Endothelial cell of umbilical vein (primary cell): ENCODE measurements at places on chromosomes 1 and 21. TPM values are rescaled to one million over a fixed set of nuclear protein-coding genes. Genes with fewer than 3 reads are reported as not detected.

DNA sequence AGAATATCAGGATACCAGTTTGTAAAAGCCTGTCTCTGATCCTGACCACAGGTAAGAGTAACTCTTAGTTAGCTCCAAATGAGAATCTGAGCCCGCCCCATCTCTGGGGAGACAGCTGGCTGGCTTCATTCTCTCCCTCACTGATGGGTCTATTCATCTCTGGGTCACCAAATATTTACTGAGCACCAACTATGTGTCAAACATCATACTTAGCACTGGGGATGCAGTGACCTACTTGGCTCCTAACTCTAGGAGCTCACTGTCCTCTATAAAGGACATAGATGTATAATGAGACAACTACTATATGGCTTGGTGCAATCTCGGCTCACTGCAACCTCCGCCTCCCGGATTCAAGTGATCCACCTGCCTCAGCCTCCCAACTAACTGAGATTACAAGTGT lies 29.8 kb upstream of the BCL10 start:
- no peak for DNase-seq

DNA sequence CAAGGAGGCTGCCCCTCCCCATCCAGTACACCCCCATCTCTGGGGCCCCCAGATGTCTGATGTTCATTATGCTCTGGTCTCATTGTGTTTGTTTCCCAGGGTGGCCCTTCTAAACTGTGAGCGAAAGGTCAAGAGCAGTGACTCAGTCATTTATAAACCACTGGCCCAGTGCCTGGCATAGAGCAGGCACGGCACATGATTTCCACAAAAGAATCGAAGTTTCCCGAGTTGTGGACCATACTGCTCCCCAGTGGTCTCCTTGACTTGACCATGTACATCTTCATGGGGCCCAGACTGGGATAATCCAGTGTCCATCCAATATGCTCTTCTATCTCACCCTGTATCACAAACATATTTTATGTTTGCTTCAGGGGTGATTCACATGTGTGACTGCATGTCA lies 153.3 kb downstream of the NR5A2 start:
- DNase-seq, result peak; percentile 78

DNA sequence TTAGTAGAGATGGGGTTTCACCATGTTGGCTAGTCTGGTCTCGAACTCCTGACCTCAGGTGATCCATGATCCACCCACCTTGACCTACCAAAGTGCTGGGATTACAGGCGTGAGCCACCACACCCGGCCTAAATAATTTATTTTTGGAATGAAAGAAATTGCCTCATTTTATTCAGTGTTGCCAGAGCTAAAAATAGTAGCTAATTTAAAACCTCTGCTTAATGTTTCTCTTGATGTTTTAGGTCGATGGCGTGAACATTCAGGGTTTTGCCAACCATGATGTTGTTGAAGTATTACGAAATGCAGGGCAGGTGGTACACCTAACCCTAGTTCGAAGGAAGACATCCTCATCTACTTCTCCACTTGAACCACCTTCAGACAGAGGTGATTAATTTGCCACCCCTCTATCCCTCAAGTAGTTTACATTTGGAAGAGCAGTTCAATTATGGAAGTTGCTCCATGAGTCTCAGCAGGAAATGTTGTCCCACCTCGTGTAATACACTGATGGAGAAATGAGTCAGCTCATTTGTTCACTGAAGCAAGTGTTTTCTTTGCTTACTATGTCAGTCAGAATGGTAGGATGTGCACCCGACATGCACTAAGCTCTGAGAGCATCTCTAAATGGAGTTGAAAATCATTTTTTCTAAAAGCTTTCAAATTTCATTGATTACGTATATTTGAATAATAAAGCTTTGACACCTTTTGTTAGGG lies 54.9 kb downstream of the PATJ start:
- no peak for DNase-seq

- no peak for DNase-seq
Measured at GRCh38 chr1:161747801-161748200, 1.8 kb upstream of the DUSP12 start.

DNA sequence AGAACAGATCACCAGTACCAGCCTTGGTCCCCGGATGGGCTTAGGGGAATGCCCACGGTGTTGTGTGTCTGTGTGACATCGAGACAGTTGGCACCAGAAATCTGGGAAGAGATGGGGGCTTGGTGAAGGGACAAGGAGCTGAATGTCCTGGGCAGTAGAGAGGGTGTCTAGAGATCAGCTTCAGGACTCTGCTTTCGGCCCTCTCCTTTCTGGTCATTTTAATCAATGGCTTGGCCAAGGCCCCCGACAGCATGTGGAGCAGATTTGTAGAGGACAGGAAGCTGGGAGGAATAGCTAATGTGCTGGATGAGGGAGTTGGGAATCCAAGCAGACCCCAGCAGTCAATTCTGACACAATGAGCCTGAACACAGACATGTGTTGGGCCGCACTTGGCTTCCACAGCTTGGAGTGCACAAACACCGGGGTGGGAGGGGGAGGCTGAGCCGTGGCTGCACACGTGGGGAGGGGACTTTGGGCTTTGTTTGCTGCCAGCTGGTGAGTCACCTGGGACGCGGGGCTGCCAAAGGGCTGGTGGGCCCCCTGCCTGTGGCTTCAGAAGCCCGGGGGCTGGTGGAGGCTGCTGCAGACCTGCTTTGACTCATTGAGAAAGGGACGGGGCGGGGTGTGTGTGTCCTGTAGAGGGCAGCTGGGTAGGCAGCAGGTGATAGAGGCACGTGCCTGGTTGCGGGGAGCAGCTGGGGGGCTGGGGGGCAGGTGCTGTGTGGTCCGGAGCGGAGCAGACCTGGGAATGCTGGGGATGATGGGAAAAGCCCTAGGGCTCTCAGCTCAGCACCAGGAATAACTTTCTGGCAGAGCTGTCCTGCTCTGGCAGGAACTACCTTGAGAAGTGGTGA lies 20.9 kb downstream of the SLC1A7 start:
- DNase-seq, result no peak

DNA sequence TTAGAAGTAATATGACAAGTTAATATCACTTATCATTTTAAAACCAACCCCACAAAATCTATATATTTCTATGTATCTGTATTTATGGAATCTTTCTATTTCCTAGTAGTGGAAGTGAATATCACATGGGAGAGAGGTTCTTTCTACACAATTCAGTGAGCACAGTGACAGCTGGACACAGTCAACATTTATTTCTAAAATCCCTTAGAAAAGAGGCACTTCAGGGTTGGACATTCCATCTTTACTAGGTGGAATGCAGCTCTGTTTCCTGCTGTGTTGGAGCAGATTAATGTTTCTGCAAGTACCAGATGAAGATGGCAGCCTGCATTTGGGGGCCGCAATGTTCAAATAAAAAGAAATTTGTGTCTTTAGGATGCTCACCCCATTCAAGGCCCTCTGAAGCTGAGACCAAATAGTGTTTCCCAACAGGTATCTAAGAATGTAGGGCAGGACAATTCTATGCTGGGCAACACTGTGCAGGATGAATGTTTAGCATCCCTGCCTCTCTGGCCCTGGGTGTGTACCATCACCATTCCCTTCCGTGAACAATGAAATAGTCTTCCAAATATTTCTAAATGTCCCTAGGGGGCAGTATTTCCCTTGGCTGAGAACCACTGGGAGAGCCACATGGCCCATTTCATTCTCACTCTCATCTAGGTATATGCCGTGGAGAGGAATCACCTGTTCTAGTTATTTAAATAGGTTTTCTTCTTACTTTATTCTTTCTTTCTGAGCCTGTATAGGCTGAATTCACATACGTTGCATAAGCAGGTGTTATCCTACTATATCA lies 394.8 kb downstream of the PRDM2 start:
- DNase-seq, result no peak

DNA sequence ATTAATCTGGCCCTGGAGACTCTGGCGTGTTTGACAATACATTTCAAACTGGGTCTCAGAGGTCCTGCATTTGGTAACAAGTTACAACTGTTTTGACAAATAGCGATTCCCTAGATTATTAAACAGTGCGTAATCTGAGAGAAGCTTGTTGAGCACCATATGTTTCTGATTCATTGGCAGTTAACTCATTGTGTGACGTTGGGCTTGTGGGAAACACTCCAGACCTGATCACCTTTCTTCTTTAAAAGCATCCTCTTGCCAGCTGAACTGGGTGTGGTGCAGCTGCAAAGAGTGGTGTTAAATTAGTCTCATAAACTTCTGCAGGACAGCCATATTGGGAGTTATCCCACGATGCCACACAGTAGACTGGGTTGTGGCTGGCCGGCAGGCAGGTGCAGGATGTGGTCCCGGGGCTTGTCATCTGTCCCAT lies 82.7 kb downstream of the CDC7 start:
- DNase-seq, result no peak

DNA sequence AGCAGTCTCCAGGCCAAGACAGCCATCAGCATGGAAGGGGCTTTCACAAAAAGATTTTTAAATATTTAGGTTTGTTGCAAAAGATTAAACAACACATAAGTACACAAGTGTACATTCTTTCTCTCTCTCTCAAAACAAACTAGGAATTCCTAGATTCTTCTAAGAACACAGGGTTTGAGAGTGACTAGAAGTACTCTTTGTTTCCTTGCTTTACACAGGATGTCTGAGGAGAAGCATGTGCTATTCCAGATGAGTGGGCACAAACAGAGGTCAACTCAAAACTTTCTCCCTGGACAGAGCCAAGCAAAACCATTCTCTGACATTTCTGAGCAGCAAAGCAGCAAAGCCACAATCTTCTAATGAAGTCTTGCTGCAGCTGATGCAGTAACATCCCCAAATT lies 210.6 kb upstream of the HOOK1 start:
- no peak for DNase-seq

DNA sequence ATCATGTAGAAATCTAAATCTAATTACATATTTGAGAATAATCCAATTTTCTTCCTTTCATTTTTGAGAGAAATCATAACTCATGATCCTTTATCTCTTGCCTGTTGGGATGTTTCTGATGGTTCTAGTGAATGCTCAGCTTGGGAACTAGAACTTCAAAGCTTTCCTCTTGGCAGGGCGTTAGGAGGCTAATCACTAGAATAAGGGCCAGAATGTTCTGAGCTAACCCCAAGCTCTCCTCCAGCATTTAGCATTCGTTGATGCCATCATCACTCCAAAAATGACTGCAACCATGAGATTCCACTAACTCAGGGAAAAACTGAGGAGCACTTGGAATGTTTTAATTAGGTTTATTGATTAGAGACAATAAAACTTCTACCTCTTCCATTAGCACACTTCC lies 93.9 kb upstream of the DPT start:
- no peak for DNase-seq

DNA sequence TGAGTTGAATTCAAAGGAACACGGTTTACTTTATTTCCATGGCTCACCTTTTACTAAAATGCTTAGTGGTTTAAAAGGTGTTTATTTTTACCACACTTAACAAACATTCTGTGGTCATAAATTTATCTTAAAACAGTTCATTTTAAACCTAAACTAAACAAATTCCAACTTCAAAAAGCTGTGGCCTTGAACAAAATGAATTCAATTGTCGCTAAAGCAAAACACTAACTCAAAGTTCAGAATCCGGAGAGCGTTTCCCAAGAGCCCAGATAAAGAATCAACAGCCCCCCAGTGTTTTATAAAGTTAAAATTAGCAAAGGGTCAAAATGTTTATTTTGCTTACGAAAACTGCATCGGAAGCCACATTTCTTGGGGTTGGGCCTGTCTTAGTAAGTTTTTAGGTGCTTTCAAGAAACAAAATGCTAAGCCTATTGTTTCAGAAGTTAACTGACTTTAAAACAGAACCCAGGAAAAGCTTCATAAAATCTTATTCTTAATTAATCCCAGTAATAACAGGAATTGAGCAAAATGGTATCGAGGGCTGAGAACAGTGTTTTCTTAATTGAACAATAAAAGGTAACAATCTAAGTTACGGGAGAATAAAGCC lies 1.3 kb downstream of the PUM1 start:
- DNase-seq, result peak; percentile 48

DNA sequence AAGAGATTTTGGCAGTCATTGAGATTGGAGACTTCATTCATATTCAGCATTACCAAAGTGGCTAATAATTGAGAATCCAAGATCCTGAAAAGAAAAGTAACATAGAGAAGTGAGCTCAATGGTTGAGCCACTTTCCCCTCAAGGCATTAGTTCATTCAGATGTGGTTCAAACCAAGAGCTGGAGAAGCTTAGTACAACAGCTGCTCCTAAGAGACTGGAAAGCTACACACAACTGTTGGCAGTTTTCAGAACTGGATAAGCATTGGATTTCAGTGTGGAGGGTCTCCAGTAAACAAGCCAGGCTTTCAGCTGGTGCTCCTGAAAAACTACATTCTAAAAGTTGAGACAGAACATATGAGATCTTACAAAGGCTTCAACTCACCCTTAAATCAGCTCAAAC lies 29.2 kb upstream of the CLDN8 start:
- DNase-seq, result no peak

- DNase-seq, result no peak
Measured at GRCh38 chr1:2788506-2789163, 12.9 kb downstream of the TTC34 start.

DNA sequence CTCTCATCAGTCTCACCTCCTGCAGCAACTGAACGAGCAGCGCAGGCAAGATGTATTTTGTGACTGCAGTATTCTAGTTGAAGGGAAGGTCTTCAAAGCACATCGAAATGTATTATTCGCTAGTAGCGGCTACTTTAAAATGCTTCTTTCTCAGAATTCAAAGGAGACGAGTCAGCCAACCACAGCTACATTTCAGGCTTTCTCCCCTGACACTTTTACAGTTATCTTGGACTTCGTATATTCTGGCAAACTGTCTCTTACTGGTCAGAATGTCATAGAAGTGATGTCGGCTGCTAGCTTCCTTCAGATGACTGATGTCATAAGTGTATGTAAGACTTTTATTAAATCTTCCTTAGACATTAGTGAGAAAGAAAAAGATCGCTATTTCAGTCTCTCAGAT lies 53.7 kb downstream of the ZBTB8A start:
- DNase-seq, result no peak

- peak; percentile 39 for DNase-seq
Measured at GRCh38 chr1:28246427-28246832, 10.5 kb downstream of the ATP5IF1 start.

GRCh38 chr1:47818682-47819573 lies 178.3 kb downstream of the TRABD2B start:
- DNase-seq, result no peak

GRCh38 chr1:30804352-30804751 lies 46.8 kb upstream of the LAPTM5 start:
- no peak for DNase-seq

GRCh38 chr1:186154651-186155050 lies 220.4 kb downstream of the TPR start:
- no peak for DNase-seq

GRCh38 chr1:203571661-203572060 lies 55.0 kb upstream of the ATP2B4 start:
- DNase-seq, result no peak

- no peak for DNase-seq
Measured at GRCh38 chr21:37530901-37531351, 164.4 kb downstream of the DYRK1A start.

- DNase-seq, result no peak
Measured at GRCh38 chr1:194889310-194889709, 1702.9 kb upstream of the B3GALT2 start.

- DNase-seq, result no peak
Measured at GRCh38 chr1:7302873-7303272, 468.2 kb upstream of the VAMP3 start.

- DNase-seq, result no peak
Measured at GRCh38 chr1:82921759-82922158, 1077.2 kb downstream of the TTLL7 start.

- DNase-seq, result no peak
Measured at GRCh38 chr1:153343040-153343681, 5.5 kb downstream of the PGLYRP4 start.

LCE1F gene
- total RNA-seq, result not detected in 2 replicates

AMPD1 gene
- total RNA-seq, result not detected in 2 replicates

TNFRSF1B gene
- 65.9 and 66.0 TPM in 2 replicates for total RNA-seq

TAL1 gene
- total RNA-seq, result 50.2 and 52.4 TPM in 2 replicates

GADD45A gene
- 77.4 and 91.6 TPM in 2 replicates for total RNA-seq

OR2T11 gene
- total RNA-seq, result not detected in 2 replicates

WNT4 gene
- total RNA-seq, result not detected in 2 replicates

ATP6V1G3 gene
- not detected in 2 replicates for total RNA-seq

GSTM1 gene
- 35.5 TPM in 1 of 2 replicates, not detected in the other for total RNA-seq
